ENCODE measurements at places on chromosomes 5 and 9.

- no peak for DNase-seq
Measured at GRCh38 chr5:6504677-6505415, 56.2 kb downstream of the UBE2QL1 start.

- DNase-seq, result no peak
Measured at GRCh38 chr5:108720391-108720790, 27.3 kb upstream of the FER start.

GRCh38 chr5:101142102-101142501, 239.0 kb upstream of the ST8SIA4 start:
- no peak for DNase-seq

DNA sequence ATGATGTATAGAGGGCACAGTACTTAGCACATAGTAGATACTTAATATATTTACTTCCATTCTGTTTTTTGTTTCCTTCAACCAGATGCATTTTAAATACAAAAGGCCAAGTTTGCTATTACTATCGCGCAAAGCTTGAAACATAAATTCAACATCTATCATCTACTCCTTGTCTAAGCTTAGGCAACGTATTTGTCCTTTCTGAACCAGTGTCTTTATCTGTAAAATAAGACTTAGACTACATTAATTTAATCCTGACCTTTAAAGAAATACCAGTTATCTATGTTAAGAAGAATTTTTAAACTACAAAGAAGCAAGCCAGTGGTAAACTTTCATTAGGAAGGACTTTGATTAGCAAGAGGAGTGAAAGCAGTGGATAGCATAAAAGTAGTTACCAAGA, 173.0 kb downstream of the WDR70 start:
- DNase-seq, result no peak

DNA sequence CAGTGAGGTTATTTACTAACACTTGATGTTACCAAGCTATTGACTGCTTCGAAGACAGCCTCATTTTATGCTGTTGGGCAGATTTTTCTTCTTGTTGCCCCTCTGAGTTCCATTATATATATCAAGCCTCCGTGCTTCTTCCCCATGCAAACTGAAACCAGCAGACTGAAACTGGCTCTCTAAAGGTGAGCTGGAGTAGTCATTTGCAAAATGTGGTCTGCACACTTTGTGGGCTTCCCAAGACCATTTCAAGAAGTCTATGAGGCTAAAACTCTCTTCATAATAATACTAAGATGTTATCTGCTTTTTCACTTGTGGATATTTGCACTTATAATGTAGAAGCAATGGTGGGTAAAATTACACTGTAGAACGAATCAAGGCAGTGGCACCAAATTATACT, 13.9 kb downstream of the SLC36A1 start:
- DNase-seq, result no peak

DNA sequence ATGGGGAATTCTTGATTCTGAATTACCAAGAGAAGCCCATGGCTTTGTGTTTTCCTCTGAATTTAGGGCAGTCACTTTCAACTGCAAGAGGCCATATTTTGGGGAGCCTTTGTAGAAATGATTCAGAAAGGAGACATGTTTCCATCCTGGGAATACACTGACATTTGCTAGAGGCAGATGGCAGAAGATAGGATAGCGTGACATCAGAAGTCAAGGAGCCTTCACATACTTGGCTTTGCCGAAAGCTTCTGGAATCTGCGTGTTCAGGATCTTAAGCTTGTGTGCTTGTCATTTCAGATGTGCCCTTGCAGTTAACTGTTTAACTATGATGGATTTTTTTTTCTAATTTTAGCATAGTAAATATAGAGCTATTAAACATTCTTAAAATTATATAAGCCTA, 296.2 kb downstream of the ARHGEF28 start:
- no peak for DNase-seq

- no peak for DNase-seq
Measured at GRCh38 chr9:127567730-127568617, 44.1 kb upstream of the STXBP1 start.

GRCh38 chr5:166596043-166596442, 1695.4 kb upstream of the WWC1 start:
- no peak for DNase-seq
